ENCODE measurements at places on chromosomes 16 and 17. TPM values are rescaled to one million over a fixed set of nuclear protein-coding genes. Genes with fewer than 3 reads are reported as not detected.
A peak's percentile ranks its signal among the peaks of the same experiment; 100 is the strongest.

DNA sequence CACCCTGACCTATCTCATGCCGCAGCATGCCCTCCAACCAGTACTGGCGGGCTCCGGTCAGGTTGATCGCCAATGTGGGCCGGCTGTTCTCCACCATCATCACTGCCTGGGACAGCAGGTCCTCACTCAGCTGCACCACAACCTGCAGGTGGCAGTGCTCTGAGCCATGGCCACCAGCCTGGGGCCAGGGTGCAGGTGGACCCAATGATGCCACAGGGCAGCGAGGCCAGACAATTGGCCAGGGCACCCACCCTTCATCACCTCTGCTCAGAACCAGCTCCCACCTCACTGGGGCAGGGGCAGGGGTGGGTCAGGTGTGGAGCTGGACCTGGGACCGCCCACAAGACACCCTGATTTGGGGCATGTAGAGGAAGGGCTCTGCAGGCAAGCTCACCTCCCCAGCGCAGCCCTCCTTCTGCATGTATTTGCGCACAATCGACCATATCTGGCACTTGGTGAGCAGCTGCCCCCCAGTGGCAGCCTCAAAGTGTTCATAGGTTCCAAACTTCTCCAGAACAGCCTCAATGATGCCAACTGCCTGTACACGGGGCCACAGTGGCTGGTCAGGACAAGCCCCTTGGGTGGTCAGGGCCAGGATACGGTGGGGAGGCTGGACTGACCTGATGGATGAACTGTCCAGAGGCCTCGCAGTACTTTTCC lies 4.2 kb downstream of the MATCAP1 start:
- H3K27me3 ChIP-seq, result no peaks in the 10 kb centered on the region
- H3K4me3 ChIP-seq, result no peak overlapping the region
- no peak for DNase-seq
- peaks cover 55% of the 10 kb centered on the region for H3K4me1 ChIP-seq
- no peaks in the 10 kb centered on the region for H3K36me3 ChIP-seq
- H3K27ac ChIP-seq, result no peak overlapping the region

SEZ6L2 gene
- total RNA-seq, result 15.7 TPM

GRCh38 chr16:86932130-86932982 lies 354.0 kb downstream of the FOXL1 start:
- no peak overlapping the region for H3K4me3 ChIP-seq
- peaks cover 4% of the 10 kb centered on the region for H3K4me1 ChIP-seq
- H3K27ac ChIP-seq, result no peak overlapping the region
- no peaks in the 10 kb centered on the region for H3K36me3 ChIP-seq
- no peaks in the 10 kb centered on the region for H3K27me3 ChIP-seq

- H3K27me3 ChIP-seq, result no peaks in the 10 kb centered on the region
- H3K27ac ChIP-seq, result no peak overlapping the region
- no peaks in the 10 kb centered on the region for H3K4me1 ChIP-seq
Measured at GRCh38 chr17:34886831-34887230, 74.4 kb downstream of the CCT6B start.

DNA sequence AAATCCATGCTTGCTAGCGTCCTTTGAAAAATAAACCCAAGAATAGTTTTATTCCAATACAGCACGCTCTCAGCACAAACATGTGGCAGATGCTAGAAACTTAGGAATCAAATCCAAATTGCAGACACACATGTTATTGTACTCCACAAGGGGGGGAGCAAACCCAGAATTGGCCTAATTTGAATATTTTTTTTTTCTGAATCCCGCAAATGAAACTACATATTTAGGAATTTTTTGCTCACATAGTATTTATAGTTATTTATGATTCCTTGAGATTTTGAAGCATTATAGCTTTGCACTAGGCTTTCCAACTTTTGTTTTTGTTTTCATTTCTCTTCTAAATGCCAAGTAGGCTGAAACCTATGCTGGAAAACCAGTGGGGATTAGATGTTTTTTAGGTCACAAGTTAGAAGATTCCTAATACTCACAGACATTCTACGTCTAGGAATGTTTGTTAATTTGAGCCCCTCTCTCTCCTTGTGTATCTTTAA lies 59.3 kb upstream of the CDH11 start:
- H3K36me3 ChIP-seq, result no peaks in the 10 kb centered on the region
- H3K27me3 ChIP-seq, result no peaks in the 10 kb centered on the region
- no peak overlapping the region for H3K4me3 ChIP-seq
- H3K27ac ChIP-seq, result no peak overlapping the region
- DNase-seq, result no peak
- H3K4me1 ChIP-seq, result peaks cover 7% of the 10 kb centered on the region

- no peak overlapping the region for H3K27ac ChIP-seq
- no peaks in the 10 kb centered on the region for H3K36me3 ChIP-seq
- H3K4me3 ChIP-seq, result no peak overlapping the region
Measured at GRCh38 chr17:9071016-9071415, 49.7 kb downstream of the NTN1 start.

GSG1L gene
- not detected for total RNA-seq

- H3K27ac ChIP-seq, result no peak overlapping the region
- peaks cover 32% of the 10 kb centered on the region for H3K4me1 ChIP-seq
- H3K4me3 ChIP-seq, result no peak overlapping the region
- H3K36me3 ChIP-seq, result no peaks in the 10 kb centered on the region
Measured at GRCh38 chr16:85210423-85211169, 98.3 kb upstream of the CIBAR2 start.

DNA sequence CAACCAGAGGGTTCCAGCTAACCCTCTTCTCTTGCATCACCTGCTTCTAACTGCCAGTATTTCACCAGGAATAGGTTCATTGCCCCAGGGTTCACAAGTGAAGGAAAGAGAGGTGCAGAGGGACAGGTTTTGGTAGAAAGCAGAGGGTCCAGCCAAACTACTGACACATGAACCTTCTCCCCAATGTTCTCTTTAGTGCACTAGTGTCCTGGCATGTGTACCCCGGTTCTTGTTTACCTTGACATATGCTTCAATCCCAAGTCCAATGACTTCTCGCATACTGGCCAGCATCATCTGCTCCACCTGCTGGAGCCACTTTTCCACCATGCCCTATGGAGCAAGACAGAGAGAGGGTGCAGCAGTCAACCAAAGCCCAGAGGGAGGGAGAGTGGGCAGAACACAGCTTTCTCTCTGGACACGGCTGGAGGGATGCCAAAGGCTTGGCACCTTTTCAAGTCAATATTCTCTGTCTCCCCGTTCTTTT lies 90.6 kb downstream of the DNAH3 start:
- no peak overlapping the region for H3K4me3 ChIP-seq
- no peaks in the 10 kb centered on the region for H3K27me3 ChIP-seq
- H3K4me1 ChIP-seq, result no peaks in the 10 kb centered on the region
- DNase-seq, result no peak
- no peaks in the 10 kb centered on the region for H3K36me3 ChIP-seq

- no peak for DNase-seq
- H3K27ac ChIP-seq, result peak overlapping the region; percentile 96
- no peaks in the 10 kb centered on the region for H3K36me3 ChIP-seq
- peaks cover 11% of the 10 kb centered on the region for H3K4me1 ChIP-seq
- H3K4me3 ChIP-seq, result peak overlapping the region; percentile 85
- H3K27me3 ChIP-seq, result no peaks in the 10 kb centered on the region
Measured at GRCh38 chr17:63740464-63741142, 996 bp downstream of the STRADA start.

DNA sequence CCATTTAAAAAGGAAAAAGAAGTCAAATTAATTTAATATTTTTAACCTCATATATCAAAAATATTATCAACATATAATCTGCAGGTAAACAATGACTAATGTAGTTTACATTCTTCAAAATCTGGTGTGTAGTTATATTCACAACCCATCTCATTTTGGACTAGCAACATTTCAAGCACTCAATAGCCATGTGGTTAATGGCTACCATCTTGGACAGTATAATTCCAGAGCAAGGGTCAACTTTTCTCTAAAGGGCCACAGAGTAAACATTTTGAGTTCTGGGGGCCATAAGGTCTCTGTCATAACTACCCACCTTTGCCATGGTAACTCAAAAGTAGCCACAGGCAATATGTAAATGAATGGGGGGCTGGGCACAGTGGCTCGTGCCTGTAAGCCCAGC lies 153.9 kb downstream of the PARN start:
- no peaks in the 10 kb centered on the region for H3K27me3 ChIP-seq
- DNase-seq, result no peak
- H3K4me3 ChIP-seq, result no peak overlapping the region
- H3K27ac ChIP-seq, result no peak overlapping the region
- H3K36me3 ChIP-seq, result no peaks in the 10 kb centered on the region
- H3K4me1 ChIP-seq, result peaks cover 5% of the 10 kb centered on the region

CHST5 gene
- total RNA-seq, result not detected

C16orf54 gene
- total RNA-seq, result 3.2 TPM

DNA sequence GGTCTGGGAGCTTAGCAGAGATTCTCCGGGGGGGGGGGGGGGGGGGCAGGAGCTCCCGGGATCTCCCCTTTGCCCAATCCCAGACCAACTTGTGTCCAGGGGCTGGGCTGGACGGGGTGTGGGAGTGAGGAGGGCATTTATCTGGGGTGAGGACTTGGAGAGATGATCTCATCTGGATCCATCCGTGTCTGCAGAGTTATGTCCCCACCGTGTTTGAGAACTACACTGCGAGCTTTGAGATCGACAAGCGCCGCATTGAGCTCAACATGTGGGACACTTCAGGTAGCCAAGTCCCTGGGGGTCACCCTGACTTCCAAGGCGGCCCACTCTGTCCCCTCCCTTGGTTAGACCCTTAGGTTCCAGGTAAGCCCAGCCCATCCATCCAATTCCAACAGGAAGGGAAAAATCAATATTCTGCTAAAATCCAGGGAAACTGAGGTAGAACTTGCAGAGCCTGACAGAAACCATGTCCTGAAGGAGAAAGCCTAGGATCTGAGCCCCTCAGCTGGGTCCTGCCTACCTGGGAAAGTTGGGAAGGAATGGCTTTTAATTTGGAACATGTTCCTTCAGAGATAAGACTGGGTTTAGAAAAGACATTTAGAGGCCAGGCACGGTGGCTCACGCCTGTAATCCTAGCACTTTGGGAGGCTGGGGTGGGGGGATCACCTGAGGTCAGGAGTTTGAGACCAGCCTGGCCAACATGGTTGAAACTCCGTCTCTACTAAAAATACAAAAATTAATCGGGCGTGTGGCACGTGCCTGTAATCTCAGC lies 921 bp downstream of the RND2 start:
- peak overlapping the region; percentile 85 for H3K27ac ChIP-seq
- no peaks in the 10 kb centered on the region for H3K36me3 ChIP-seq
- H3K4me1 ChIP-seq, result peaks cover 43% of the 10 kb centered on the region
- DNase-seq, result no peak
- no peaks in the 10 kb centered on the region for H3K27me3 ChIP-seq
- H3K4me3 ChIP-seq, result peak overlapping the region; percentile 57

GRCh38 chr17:61967729-61968128 lies 39.9 kb upstream of the INTS2 start:
- DNase-seq, result no peak
- no peak overlapping the region for H3K27ac ChIP-seq
- H3K4me3 ChIP-seq, result no peak overlapping the region
- no peaks in the 10 kb centered on the region for H3K4me1 ChIP-seq
- no peaks in the 10 kb centered on the region for H3K27me3 ChIP-seq

CCDC102A gene
- 22.1 TPM for total RNA-seq

GRCh38 chr16:73216932-73217331 lies 169.0 kb upstream of the ZFHX3 start:
- no peak for DNase-seq
- H3K4me3 ChIP-seq, result no peak overlapping the region
- peak overlapping the region; percentile 46 for H3K27ac ChIP-seq
- no peaks in the 10 kb centered on the region for H3K36me3 ChIP-seq

TSR1 gene
- total RNA-seq, result 17.7 TPM

GRCh38 chr16:86554917-86555703 lies at the start of gene MTHFSD:
TSS of gene MTHFSD (minus strand) at chr16:86555235. CDS start at chr16:86555184, 51 bp downstream.
- DNase-seq, result no peak
- H3K36me3 ChIP-seq, result no peaks in the 10 kb centered on the region
- H3K4me1 ChIP-seq, result peaks cover 23% of the 10 kb centered on the region
- peak within 1 kb of the TSS; percentile 87 for H3K27ac ChIP-seq
- no peaks in the 10 kb centered on the region for H3K27me3 ChIP-seq

DNA sequence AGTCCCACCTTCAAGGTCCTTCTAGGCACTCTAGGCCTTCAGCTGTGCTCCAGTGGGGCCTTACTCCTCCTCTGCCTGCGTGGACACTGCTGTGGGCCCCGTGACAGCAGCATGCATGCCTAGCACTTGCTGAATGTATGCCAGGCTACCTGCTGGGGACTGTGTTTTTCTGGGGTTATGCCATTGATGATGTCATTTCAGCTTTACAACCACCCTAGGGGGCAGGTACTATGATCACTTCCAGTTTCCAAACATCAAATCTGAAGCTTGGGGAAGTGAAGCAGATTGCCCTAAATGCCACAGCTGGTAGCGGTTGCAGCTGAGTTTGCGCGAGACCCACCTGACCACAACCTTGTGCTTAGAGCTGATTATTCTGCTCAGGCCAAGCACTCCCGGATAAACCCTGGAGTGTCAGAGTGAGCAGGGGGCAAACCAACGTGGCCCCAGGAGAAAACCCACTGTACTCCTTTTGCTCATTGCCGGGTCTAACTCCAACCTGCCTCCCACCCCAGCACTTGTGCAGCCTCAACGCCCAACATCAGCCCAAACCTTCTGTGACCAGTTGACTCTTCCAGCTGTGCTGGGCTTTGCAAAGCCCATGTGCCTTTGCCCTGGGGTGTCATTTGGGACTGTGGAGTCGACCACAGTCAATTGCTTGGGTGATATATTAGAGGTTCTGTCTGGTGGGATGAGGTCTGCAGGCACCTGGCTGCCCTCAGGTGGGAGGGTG lies 168.4 kb downstream of the ENGASE start:
- no peak for DNase-seq
- H3K27ac ChIP-seq, result no peak overlapping the region
- no peaks in the 10 kb centered on the region for H3K27me3 ChIP-seq
- no peak overlapping the region for H3K4me3 ChIP-seq

DNA sequence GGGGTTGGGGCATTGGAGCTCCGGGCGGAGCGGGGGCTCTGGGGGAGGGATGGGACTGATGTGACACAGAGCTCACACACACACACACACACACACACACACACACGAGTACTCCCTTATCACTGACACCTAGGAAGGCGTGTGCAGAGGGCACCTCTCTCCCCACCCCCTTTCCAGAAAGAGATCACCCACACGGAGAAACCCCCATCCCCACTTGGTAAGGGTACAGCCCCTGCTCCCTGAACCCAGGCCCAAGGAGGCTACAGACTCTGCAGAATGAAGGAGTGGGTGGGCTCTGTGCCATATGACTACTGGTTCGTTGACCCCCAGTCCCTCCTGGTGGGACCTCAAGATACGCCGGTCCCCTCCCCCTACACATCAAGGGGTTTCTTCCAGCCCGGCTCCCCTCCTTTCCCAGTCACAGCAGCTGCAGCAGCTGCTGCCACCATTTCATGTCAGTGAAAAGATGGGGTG lies 8.7 kb upstream of the ARHGAP23 start:
- no peaks in the 10 kb centered on the region for H3K36me3 ChIP-seq
- H3K4me3 ChIP-seq, result peak overlapping the region; percentile 36
- H3K4me1 ChIP-seq, result peaks cover 41% of the 10 kb centered on the region
- no peak overlapping the region for H3K27ac ChIP-seq

TLCD3A gene
- 18.7 TPM for total RNA-seq

DNA sequence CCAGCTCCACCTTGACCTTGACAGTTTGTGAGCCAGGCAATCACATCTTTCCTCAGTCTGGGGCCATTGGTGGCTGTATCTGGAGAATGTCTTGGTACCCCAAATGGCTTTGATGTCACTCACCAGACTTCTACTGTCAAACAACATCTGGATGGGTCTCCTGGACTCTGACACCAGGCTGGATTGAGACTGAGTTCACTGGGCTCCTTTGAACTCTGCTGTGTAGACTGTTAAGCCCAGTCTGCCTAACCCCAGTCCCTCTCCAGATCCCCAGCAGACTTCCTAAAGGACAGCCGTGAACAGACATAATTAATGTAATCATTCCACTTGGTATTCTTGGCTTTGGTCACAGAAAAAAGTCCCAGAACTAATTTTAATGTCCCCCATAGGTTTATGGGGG lies 84.1 kb upstream of the KIFC3 start:
- H3K36me3 ChIP-seq, result no peaks in the 10 kb centered on the region
- no peaks in the 10 kb centered on the region for H3K27me3 ChIP-seq
- DNase-seq, result no peak
- no peak overlapping the region for H3K4me3 ChIP-seq

Measured in vagina (tissue), 2 donors.